Substantia nigra (tissue), 51 donors: ENCODE measurements at places on chromosomes 5 and 9.
A peak's percentile ranks its signal among the peaks of the same experiment; 100 is the strongest.

- no peak for DNase-seq
Measured at GRCh38 chr9:114720086-114720676, 38.2 kb upstream of the TEX48 start.

GRCh38 chr9:131310833-131311554 is 21.5 kb downstream of the PLPP7 start:
- DNase-seq, result no peak

DNA sequence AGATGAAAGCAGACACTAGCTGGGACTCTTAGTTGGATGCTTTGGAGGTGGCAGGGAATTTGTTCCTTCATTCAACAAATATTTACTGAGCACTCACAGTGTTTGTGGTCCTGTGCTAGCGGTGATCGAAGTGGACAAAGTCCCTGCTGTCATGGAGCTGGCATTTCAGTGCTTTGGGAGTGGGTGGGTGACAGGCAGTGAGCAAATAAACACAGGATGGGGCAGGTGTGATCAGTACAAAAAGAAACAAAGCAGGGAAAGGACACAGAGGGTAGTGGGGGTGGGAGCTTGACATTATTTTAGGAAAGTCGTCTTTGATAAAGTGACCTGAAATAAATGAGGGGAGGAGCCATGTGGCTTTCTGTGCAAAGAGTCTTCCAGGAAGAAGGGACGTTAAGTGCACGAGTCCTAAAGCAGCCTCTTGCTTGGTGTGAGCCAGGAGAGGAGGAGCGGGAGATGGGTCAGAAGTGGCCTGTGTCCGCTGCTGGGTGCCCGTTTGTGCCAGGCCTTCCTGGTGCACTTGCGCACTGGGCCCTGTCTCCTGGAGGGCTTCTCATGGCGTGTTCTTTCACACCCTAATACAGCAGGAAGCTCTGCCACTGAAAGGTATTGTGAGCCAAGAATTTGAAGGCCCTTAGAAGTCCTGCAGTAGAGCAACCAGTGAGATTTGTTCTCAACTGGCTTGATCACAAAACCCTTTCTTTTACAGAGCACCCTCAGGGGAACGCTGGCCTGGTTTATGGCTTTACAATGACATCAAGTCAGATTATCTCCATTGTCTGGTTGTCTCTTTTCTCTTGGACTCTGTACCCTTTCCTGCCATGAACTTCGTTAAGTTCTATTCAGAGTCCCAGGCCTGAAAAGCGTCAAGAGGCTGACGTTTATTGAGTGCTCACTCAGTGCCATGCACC is 14.8 kb downstream of the NDST1 start:
- no peak for DNase-seq

DNA sequence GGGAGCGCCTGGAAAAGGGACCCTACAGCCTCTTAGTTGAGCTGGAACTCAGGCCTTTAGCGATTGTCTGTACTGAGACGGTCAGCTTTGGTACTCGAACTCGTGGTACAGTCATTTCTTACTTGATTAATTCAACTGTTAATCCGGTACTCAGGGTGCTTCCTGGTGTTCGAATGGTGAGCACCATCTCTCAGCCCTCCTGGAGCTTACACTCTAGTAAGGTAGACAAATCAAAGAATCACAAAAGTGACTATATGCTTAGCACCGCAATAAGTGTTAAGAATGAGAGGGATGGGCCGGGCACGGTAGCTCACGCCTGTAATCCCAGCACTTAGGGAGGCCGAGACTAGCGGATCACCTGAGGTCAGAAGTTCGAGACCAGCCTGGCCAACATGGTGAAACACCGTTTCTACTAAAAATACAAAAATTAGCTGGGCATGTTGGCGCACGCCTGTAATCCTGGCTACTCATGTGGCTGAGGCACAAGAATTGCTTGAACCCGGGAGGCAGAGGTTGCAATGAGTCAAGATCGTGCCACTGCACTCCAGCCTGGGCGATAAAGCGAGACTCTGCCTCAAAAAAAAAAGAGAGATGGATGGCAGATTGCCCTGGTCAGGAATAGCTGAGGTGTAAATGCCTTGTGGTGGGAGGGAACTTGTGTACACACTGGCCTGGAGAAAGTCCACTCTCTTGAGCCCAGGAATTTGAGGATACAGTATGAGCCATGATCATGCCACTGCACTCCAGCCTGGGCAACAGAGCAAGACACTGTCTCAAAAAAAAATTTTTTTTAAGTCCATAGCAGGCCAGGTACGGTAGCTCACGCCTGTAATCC is 981 bp downstream of the TCOF1 start:
- DNase-seq, result no peak

GRCh38 chr9:1005043-1005667 is 28.7 kb downstream of the DMRT3 start:
- no peak for DNase-seq

DNA sequence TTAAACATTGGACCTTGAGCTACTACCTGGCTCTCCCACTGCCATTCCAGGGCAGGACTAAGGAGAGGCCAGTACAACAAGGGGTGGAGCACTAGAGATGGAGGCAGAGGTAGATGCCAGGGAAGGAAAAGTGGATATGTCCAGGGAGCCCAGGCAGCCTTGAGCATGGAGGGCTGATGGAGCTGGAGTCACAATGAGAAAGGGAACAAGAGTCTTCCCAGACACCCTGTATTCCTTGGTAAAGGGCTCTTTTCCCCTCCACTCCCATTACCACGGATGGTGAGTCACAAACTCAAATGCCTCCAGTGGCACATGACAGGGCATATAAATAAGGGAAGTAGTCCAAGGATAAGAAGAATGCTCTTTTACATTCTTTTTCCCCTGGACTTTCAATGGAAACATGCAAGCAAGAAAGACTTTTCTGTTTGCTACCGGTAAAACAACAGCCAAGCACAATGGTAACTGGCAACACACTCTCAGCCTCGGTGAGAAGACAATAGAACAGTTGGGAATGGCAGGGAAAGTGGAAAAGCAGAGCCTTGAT is 16.7 kb downstream of the ERAP1 start:
- DNase-seq, result no peak

DNA sequence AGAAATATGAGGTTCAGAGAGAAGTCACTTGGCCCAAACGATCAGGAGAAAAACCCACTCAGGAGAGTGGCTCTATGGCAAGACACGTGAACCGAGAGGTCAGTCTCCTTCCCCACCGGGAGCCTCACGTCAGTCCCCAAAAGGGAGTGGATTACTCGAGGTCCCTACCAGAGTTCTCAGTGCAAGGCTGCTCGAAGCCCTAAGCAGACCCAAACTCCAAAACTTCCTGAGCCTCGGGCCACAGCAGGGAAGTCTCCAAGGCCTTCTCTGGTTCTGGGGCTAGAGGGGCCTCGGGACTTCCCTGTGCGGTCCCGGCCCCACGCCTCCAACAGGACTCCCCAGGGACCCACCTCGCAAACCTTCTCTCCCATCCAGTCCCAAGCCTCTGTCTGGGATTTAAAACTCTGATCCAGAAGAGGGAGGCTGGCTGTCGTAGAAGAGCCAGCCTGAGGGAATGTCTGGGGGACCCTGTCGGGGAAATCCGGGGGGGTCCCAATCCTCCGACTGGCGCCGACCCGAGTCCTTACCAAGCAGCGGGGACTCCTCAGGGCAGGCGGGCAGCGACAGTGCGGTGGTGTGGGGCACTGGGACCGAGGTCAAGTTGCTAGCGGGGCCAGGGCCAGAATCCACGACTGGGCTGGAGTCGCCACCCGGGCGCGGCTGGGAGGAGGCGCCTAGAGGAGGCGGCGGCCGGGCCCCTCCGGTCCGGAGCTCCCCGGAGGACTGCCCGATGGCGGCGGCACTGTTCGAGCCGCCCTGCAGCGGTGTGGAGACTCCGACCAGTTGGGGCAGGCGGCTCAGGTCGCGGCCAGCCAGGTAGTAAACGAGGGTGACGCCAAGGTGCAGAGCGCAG is 679 bp downstream of the B4GALT1 start:
- DNase-seq, result no peak

DNA sequence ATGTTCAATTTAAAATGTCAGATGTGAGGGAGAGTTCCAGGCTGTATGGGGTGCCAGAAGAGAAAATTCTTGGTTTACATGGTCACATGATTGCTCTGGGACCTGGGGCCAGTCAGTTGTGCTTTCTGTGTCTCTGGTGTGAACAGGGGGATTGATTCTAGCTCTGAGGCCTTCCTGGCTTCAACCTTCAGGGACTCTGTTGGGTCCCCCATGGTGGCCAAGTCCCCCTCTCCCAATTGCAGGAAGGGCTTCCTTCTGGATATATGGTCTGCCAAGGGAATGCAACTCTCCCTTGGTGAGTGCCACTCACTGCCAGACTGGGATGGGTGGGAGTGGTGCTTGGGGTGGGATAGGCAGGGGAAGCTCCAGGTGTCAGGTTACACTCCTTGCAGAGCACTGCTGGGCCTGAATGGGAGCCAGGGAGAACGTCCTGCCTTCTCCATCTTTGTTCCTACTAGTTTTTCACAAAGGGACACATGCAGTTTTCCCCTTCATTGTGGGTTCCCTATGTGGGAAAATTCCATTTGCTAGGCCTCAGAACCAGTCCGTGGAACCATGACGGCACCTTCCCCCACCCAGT is 153.2 kb downstream of the MELK start:
- DNase-seq, result no peak

- no peak for DNase-seq
Measured at GRCh38 chr9:104826911-104827310, 63.0 kb downstream of the NIPSNAP3B start.

DNA sequence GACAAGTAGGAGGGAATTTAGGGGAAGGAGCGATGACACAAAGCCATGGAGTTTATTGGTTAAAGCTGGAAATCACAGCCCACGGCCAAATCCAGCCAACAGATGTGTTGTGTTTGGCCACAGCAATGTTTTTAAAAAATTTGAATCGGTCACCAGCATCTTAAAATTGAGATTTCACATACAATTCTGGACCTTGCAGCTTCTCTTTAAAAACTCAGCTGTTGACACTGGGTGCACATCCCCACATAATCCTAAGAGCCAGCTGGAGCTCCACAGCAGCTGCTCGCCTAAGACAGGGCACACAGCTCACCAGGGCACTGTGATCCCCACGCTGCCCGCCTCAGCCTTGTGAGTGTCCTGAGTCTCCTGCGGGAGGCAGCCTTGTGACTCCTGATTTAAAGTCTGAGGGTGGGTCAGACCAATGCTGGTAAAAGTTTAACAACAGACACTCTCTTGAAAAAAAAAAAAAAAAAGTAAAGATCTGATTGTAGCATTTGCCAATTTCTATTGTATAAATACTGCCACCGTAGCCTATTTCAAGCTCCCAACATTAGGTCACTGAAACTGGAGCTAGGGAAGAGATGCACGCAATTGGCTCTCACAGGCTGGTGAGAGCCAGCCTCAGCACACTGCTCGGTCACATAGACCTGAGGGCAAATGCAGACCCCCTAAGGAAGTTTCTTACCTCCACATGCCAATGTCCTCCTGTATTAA is 124.8 kb downstream of the HSD17B3 start:
- peak; percentile 55 for DNase-seq

- no peak for DNase-seq
Measured at GRCh38 chr5:58071566-58071965, 388.3 kb downstream of the PLK2 start.

- DNase-seq, result no peak
Measured at GRCh38 chr5:169688106-169688505, 51.0 kb downstream of the DOCK2 start.

GRCh38 chr9:88658311-88658822 is 123.4 kb downstream of the NXNL2 start:
- DNase-seq, result no peak

GRCh38 chr9:108784998-108785397 is 70.8 kb downstream of the ACTL7B start:
- DNase-seq, result no peak

DNA sequence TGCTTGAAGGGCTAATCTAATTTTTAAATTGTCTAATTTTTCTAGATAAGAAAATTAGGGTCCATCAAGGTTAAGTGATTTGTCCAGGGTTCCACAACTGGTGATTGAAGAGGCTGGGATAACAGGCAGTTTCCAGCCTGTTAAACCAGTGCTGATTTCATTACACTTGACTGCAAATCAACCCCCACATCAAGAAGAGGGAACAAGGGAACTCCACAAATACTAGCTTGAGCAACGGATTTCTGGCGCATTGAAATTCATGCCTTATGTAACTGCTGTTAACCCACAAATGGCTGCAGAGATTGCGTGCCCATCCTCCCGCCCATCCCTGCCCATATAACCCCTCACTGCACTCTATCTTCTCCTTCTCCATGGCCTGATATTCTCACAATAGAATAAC is 10.0 kb downstream of the PLPPR1 start:
- no peak for DNase-seq

- DNase-seq, result no peak
Measured at GRCh38 chr5:126965487-126965886, 64.9 kb downstream of the MARCHF3 start.

DNA sequence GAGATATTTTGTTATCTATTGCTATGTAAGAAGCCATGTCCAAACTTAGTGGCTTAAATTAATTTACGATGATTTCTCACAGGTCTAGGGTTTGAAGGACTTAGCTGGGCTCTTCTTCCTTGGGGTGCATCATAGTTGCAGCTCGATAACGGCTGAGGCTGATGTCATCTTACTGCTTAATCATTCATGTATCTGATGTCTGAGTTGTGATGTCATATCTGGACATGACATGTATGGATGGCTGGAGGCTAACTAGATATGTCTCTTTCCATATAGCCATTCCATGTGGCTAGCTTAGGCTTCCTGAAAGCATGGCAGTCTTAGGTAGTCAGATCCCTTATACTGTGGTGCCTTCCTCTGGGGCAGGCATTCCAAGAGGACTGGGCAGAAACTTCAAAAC is 31.6 kb downstream of the ADGRV1 start:
- no peak for DNase-seq

GRCh38 chr9:114097613-114098020 is 1.5 kb downstream of the KIF12 start:
- no peak for DNase-seq

DNA sequence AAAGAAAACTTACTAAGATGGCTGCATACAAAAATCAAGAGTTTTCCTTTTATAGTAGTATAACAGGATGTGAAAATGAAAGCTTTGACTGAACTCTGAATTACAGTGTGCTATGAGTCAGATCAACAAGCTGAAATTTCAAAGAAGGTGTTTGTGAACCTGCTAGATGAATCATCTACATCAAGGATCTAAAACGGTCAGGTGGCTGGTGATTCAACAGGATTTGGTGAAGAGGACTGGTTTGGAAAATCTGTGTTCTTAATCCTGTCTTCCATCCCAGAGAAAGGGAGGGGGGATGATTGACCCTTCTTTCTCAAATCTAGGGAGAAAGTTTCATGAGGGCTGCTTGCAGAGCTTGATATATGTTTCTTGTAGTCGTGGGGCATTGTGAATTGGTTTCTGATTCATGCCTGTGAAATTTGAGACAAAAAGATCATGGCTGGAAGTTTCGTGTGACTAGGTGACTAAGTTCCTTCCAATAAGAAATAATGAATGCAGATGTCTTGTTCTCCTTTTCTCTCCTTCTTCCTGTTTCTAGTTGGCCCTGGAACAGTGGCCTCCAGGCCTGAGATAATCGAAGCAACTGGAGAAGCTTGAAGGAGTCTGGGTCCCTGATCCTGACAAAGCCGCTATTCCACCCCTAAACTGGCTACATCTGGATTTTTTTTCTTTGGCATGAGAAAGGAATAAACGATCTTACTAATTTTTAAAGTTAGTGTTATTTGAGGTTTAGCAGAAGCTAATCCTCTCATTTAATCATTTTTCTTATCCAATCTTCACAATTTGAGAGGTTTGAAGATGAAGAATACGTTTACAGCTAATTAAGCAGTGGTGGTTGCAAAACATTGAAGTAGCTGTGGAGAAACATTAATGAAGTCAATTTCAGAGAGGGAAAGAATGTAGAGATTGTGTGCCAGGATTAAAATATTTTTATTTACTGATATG is 67.2 kb downstream of the MRPS30 start:
- no peak for DNase-seq

- no peak for DNase-seq
Measured at GRCh38 chr5:145945620-145946111, 9.3 kb downstream of the SH3RF2 start.

- DNase-seq, result no peak
Measured at GRCh38 chr9:81423589-81424326, 265.6 kb downstream of the TLE1 start.
